Dermis lymphatic vessel endothelial cell (primary cell): ENCODE measurements at places on chromosomes 4 and X. TPM values are rescaled to one million over a fixed set of nuclear protein-coding genes. Genes with fewer than 3 reads are reported as not detected.

GALNTL6 gene
- not detected in 2 replicates for total RNA-seq

SNCA gene
- total RNA-seq: 121 and 192 TPM in 2 replicates

ADH1B gene
- total RNA-seq: 0.09 TPM in 1 of 2 replicates, not detected in the other

GCNA gene
- total RNA-seq: 0.98 and 1.5 TPM in 2 replicates

WWC2 gene
- 23.9 and 24.5 TPM in 2 replicates for total RNA-seq

BEX3 gene
- 201 and 209 TPM in 2 replicates for total RNA-seq

F8A1 gene
- total RNA-seq: 1.7 and 2.1 TPM in 2 replicates

SATL1 gene
- total RNA-seq: not detected in 2 replicates
